ENCODE measurements at places on chromosomes 7 and 10. TPM values are rescaled to one million over a fixed set of nuclear protein-coding genes. Genes with fewer than 3 reads are reported as not detected.

- no peak for DNase-seq
Observed at GRCh38 chr10:89138755-89139490, 68.2 kb downstream of the CH25H start.

The PCDH15 gene
- 0.61 TPM for total RNA-seq

The PILRA gene
- total RNA-seq: 3.3 TPM

DNA sequence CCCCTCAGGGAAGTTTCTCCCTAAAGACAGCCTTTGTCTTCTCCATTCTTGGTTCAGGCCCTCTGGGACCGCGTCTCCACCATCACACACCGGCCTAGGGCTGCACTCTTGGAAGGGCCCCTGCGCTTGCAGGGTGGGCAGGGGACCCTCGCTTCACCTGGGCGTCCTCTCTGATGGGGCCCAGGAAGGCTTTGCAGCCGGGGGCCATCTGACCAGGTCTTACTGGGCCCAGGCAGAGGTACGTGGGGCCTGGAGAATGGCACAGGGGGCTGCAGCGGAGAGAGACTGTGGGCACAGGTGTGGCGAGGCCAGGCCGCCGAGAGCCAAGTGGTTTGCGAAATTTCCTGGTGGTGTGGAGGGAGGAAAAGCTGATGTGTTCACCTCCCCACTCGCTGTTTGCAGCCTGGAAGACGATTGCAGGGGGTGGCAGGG, 44.4 kb downstream of the ALOX5 start:
- DNase-seq: no peak

- no peak for DNase-seq
Observed at GRCh38 chr7:92750946-92751345, 85.4 kb downstream of the CDK6 start.

GRCh38 chr10:77943121-77943901, 16.8 kb upstream of the DLG5 start:
- peak; percentile 84 for DNase-seq

The CNPY1 gene
- total RNA-seq: not detected

DNA sequence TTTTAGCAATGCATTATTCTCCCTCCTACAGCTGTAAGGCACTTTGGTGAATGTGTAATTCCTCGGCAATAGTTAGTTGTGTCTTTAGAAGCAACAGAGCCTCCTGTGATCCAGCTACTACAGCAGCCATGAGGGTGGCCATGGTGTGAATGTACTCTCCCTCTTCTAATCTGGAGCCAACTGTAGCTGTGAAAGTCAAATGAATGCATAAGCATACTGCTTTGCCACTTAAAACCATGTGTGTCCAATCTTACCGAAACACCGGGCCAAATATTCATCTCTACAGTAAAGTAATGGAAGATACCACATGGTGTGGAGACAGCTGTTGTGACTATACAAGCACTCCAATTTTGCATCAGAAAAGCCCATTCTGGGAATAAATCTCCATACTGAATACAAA, 195.0 kb downstream of the DNAJC1 start:
- no peak for DNase-seq

DNA sequence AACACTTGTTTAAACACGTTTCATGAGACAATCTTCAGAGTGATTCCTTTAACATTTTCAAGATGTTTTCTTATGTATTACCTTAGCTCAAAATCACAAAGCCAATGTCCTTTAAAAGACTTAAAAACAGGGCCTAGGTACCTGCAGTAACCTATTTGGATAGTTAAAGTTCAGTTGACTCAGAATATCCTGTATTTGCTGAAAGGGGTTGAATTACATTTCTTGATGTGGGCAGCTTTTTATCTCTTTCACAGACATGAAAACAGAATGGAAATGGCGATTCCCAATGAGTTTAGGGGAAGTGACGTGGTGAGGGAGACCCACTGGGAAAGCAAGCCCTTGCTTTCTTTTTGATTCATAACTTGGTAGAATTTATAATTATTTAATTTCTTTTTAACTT, 324.4 kb upstream of the AOAH start:
- DNase-seq: no peak

DNA sequence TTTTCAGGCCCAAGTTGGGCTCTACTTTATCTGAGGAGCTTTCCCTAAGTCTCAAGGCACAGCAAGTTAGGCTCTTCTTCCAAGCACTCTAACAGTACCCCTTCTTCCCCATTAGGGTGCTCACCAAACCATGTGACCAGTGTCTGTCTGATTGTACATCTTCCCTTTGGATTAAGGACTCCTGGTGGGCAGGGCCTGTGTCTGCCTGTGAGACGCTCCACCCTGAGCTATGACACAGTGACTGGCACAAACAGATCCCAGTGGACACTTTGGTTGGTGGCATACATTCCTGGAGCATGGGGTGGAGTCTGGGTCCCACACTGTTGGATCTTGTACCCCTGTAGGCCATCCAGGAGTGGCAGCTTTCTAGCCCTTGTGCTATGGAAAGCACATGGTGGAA, 23.8 kb downstream of the PLPP4 start:
- peak; percentile 10 for DNase-seq

DNA sequence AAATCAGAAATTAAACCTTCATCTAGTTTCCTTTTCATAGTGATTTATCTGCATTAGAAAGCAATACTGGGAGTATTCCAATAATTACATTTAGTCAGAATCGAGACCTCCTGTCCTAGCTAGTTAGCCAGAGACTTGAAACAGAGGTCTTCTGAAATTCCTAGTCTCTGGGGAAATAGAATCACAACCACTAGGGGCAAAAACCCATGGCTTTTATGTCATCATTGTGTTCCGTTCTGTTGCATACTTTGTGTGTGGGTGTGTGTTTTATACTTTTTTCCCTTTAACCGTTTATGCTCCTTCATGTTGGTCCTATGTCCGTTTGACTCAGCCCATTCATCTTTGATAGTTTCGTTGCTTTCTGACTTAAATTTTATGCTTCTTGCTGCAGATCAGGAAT, 79.8 kb downstream of the RALA start:
- DNase-seq: no peak

GRCh38 chr10:101145750-101146391, 14.8 kb downstream of the TLX1 start:
- no peak for DNase-seq

DNA sequence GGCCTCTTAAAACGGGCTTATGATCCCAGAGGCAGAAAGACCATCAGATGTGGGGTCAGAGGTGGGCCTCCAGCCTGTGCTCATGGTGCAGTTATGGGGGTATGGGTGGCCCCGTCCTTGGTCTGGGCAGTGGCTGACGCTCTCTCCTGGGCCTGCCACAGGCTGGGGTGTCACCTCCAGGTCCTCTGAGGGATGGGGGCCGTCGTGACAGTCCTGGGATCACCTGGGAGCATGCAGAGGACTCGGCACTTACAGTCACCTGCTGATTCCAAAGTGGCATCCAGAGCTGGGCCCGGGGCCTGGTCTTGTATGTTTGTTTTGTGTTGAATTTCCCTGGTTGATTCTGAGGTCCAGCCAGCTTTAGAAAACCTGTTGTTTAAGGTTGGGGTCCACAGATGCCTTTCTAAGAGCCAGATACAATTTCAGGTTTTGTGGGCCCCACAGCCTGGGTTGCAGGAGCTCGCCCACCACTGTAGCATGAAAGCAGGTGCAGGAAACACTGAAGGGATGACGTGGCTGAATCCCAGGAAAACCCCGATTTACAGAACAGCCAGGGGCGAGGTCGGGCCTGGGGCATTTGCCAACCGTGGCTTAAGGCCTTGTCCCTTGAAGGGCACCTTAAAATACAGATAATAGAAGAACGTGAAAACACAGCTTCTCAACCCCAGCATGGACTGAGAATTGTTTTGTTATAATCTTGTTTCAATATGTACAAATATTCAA, 170.7 kb upstream of the PPP2R2D start:
- peak; percentile 23 for DNase-seq

DNA sequence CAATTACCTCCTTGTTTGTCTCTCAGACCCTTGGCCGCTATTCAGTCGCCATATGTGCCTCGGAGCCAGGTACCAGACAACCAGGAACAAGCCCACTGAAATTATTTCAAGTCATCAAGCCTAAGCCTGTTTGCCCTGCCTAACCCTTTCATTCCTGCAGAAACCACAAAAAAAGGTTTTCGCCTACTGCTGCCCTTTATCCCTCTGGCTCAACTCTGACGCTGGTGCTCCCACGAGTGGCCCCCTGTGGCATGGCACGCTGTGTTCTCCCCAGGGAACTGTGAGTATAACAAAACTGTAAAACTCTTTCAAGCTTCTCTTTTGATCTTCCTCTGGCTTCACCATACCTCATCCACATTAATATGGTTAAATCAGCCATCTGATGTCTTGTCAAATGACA, 215.7 kb upstream of the CDC14C start:
- peak; percentile 33 for DNase-seq

GRCh38 chr10:1377231-1377630, 321.0 kb downstream of the WDR37 start:
- no peak for DNase-seq

GRCh38 chr10:117364110-117364960, 10.9 kb downstream of the PDZD8 start:
- no peak for DNase-seq

DNA sequence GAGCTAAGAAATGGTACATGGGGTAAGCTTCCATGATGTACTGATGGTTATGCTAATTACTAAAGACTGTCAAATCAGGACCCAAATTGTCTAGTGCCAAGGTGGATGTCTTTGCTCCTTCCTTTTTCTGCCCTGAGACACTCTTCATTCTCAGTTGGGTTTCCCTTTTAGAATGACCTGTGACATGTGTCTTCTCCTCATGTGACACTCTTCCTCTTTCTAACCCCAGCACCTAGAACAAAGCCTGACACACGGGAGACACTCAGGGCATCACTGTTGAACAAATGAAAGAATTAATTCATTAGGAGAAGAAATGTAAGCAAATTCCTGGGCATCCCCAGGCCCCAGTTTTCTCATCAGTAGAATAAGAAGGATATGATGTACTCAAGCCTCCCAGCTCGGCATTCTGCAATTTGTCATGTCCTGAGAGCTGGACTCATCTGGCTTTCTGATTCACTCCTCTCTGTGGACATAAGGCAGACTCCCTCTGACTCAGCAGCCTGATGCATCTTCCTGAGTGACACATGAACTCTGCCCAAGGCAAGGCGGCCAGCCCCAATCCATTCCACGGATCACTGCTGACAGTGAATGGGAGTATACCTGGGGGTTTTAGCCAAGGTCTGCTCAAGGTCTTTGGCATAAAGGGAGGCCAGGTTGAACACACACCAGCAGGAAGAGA, 473.8 kb downstream of the KCNMA1 start:
- no peak for DNase-seq

The CLRN3 gene
- not detected for total RNA-seq
